Activated CD4-positive, CD25-positive, alpha-beta regulatory T cell (primary cell): ENCODE measurements at places on chromosomes 13 and 19.

DNA sequence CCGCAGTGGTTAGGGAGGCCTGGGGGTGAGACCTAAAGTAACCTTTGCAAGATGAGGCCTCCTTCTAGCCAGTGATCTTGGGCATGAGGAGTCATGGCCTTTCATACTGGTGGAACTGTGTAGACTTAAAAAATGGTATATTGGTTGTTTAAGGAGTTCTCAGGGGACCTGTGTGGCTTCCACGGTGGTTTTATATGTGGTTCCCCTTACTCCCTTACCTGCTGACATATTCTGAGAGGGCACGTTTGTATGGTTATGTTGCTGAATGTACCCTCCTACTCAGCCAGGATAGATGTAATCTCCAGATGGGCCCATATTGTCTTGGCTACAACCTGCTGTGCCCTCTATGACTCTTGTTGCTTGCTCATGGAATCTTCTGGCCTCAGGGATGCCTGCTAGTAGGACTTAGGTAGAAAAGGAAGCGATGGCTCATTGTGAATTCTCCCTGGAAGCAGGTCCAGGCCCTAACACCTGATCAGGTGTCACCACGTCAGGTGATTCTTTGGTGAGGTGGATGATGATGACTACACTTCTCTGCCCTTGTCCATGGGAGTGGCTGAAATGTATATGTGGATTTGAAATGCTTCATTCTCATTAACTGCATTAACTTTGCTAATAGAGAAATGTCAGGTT lies 1.8 kb downstream of the ZNF460 start:
- DNase-seq = no peak

- DNase-seq = no peak
Measured at GRCh38 chr19:45929247-45929646, 14.7 kb upstream of the NANOS2 start.

DNA sequence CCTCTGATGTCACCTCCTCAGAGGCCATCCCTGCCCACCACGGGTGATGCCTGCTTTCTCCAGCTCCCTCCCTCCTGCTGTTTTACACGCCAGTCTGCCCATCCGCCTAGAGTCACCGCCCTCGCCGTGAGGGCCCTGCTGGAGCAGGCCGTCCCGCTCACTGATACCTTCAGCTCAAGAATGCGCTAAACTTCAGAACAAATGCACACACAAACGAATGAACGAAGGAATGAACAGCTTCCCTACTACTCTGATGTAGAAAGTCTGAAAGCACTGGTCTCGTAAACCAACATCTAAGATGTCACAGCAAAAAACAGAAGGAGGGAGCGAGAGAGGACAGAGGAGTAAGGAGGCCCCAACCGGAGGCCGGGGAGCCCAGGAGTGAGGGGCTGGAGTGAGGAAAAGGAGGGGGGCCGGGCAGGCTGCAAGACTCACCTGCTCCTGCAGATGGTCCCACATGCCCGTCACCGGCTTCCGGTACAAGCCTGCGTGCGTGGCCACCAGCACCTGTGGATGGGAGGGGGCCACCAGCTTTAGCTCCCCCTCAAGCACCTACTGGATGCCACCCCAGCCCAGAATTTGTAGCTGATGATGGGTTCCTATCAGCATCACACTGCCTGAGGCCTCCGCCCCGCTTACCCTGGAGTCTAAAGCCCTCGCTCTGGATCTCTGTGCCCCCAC lies 4.0 kb downstream of the PNKP start:
- DNase-seq = no peak

DNA sequence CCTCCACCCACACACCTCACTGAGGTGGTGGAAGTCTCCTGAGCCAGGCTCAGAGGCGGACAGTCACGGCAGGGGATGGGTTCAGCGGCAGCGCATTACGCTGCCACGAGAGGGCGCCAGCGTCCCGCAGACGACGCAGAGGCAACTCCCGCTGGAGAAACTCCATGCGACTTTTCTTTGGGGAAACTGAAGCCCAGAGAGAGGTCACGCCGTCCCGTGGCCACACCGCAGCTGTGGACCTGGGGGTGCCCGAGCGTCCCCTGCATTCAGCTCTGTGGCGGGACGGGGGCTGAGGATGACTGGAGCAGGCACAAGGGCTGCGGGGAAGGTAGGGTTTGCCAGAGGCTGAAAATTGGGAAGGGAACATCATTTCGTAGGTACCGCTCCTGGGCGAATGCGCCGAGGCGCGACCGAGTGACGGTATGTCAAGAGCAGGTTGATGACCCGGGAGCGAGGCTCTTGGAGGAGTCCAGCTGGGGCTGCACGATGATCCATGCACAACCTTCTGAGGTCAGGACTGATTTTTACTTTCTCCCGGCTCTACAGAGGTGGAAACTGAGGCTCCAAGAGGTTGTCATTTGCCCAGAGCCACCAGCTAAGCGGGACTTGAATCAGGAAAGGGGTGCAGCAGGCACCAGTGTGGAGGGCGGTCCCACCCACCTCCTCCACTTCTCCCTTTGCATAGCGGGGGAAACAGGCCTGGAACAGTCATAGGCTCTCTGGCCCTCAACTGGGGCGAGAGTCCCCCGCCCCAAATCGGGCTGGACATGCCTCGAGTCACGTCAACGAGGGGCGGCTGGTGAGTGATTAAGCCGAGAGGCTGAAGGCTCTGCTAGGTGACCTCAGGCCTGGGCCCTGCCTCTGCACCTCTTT lies 690 bp upstream of the ARRDC2 start:
- DNase-seq = peak; percentile 70

DNA sequence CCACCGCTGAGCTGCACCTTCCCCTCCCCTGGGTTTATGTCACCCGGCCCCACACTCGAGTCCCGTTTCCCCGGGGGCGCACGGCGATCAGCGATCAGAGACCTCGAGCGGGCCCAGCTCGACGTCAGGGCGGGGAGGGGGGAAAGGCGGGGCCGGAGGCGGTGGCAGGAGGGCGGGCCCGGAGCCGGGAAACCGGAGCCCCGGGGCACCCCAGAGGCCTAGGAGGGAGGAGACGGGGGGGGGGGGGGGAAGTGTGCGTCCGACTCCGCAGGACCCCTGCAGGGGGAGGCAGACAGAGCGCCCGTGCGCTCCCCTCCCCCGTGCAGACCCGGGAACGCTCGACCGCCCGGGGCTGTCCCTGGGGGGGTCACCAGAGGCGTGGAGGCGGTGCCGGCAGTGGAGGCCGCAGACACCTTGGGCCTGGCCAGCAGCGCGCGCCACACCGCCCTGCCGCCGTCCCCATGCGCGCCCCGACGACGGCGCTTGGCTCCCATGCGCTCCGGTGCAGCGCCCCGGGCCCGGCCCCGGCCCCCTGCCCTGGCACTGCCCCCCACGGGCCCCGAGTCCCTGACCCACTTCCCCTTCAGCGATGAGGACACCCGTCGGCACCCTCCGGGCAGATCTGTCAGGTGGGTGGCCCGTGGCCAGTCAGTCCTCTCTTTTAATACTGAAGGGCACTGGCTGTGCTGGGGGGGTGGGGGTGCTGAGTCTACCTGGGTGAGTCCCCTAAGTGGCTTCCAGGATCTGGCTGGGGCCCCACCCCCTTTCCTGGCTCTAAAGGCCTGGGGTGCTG lies 11.8 kb downstream of the PDE4A start:
- DNase-seq = peak; percentile 43

DNA sequence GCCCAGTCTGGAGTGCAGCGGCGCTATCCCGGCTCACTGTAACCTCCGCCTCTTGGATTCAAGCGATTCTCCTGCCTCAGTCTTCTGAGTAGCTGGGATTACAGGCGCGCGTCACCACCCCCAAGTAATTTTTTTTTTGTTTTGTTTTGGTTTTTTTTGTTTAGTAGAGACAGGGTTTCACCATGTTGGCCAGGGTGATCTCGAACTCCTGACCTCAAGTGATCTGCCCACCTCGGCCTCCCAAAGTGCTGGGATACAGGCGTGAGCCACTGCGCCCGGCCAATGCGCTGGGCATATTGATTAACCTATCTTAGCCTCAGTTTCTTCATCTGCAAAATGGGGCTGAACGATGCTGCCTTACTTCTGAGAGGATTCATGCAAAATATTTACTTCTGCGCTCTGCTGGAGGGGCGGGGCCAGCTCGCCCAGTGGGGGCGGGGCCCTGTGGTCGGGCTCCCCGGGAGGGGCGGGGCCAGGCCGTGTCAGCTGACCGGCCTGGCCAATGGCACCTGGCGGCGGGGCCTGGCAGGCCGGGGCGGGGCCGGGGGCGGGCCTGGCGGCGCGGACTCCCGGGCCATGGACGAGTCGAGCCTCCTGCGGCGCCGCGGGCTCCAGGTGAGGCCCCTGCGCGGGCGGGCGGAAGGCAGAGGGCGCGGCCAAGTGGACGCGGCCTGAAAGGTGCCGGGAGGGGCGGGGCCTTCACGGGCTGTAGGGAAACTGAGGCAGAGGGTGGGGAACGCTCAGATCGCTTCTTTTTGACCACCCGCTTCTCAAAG lies at the start of gene MAST3:
Gene MAST3 (plus strand): TSS at position 562 of the 776 bp plus-strand sequence. CDS start 15 bp downstream, at position 577.
- peak; percentile 94 for DNase-seq

DNA sequence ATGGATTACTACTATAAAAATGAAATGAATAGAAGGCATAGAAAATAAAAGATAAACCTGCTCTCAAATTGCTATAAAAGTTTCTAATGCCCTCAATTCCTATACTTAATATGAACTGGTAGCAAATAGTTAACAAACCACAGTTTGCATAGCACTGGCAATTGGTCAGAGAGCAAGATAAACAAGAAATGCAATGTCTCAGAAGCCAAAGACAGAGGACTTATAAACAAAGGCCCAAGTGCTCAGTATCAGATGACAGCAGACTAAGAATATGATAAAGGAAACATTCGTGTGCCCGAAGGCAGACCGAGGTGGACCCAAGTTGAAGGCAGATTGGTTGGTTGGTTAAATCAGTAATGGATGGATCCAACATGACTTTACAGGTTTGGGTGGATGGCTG lies 50.6 kb downstream of the IPO5 start:
- no peak for DNase-seq

- no peak for DNase-seq
Measured at GRCh38 chr19:10430505-10431253, 10.3 kb downstream of the PDE4A start.

GRCh38 chr19:16160445-16160942 lies 12.8 kb downstream of the CIB3 start:
- DNase-seq = no peak

DNA sequence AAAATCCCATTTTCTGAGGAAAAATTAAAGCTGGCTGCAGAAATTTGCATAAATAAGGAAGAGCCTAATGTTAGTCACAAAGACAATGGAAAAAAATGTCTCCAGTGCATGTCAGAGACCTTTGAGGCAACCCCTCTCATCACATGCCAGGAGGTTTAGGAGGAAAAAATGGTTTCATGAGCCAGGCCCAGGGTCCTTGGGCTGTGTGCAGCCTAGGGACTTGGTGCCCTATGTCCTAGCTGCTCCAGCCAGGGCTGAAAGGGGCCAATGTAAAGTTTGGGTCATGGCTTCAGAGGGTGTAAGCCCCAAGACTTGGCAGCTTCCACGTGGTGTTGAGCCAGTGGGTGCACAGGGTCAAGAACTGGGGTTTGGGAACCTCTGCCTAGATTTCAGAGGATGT lies 1252.6 kb downstream of the PCDH9 start:
- no peak for DNase-seq

GRCh38 chr13:49184621-49185020 lies 35.5 kb upstream of the MLNR start:
- no peak for DNase-seq

DNA sequence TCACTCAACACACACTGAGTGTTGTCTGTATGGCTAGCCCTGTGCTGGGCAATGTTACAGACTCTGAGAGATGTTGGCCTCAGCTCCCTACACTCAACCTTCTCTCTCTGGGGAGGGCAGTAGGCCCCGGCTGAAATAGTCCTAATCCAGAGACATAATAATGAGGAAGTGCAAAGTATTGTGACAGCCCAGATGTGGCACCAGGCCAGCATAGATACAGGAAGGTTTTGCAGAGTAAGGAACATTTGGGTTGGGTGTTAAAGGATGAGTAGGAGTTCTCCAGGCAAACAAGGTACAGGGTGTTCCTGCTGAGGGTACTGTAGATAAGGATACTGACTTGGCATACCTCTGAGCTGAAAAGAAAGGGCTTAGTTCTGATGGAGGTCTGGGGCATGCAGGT lies 2.4 kb downstream of the LIN7B start:
- no peak for DNase-seq

GRCh38 chr13:76641056-76641455 lies 245.1 kb downstream of the KCTD12 start:
- no peak for DNase-seq

DNA sequence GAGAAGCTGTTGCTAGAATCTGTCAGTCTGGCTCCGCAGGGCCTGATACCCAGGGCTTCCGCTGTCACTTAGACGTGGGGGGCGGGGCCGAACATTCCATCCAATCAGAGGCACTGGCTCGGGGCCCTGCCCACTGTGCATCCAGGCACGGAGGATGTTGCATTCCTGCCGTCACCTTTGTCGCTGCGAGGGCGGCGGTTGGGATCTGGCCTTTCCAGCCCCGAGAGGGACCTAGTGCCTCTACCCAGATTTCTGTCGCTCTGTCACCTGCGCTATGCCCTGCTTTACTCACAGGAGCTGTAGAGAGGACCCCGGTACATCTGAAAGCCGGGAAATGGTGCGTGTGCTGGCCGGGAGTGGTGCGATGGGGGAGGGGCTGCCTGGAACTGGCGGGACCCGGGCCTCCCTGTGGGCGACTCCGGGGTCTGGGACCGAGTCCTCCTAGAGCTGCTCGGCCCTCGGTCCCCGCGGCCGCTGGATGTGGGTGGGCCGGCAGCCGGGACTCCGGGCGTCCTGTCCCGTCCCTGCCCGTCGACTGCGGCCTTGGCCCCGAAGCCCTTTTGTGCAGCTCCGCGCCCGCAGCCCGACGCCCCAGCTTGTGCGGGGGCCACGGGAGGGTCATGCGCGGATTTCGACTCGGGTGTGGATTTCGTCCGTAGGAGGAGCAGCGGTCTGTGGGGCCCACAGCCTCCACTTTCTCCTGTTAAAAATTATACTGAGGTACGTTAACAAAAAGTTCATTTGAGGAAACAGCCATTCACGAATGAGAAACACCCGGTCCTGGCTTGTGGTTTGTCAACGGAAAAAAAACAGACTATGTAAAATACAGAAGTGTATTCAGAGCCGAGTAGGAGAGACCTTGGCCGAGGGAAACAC lies at the start of gene ZNF439:
Gene ZNF439 (plus strand): TSS at position 133 of the 876 bp plus-strand sequence. CDS start 142 bp downstream, at position 275.
- peak; percentile 75 for DNase-seq

- DNase-seq = no peak
Measured at GRCh38 chr19:18756896-18757295, 34.2 kb downstream of the COMP start.

GRCh38 chr13:95564733-95565291 lies 12.3 kb downstream of the CLDN10 start:
- DNase-seq = no peak

GRCh38 chr13:45297456-45298205 lies 43.4 kb downstream of the TPT1 start:
- DNase-seq = peak; percentile 2

- DNase-seq = no peak
Measured at GRCh38 chr13:67505376-67505775, 275.2 kb upstream of the PCDH9 start.

GRCh38 chr13:92719868-92720267 lies 506.7 kb upstream of the GPC6 start:
- DNase-seq = no peak

- no peak for DNase-seq
Measured at GRCh38 chr13:38577048-38577447, 109.8 kb upstream of the FREM2 start.
